Ureter (tissue), 1 donor: ENCODE measurements at places on chromosomes 6 and 20.
A peak's percentile ranks its signal among the peaks of the same experiment; 100 is the strongest.

DNA sequence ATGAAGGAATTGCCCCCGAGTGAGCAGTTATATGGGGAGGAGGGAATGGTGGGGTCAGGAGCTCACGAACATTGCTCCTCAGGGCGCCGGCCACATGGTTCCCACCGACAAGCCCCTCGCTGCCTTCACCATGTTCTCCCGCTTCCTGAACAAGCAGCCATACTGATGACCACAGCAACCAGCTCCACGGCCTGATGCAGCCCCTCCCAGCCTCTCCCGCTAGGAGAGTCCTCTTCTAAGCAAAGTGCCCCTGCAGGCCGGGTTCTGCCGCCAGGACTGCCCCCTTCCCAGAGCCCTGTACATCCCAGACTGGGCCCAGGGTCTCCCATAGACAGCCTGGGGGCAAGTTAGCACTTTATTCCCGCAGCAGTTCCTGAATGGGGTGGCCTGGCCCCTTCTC is 7.2 kb downstream of the CTSA start:
- no peak for DNase-seq

DNA sequence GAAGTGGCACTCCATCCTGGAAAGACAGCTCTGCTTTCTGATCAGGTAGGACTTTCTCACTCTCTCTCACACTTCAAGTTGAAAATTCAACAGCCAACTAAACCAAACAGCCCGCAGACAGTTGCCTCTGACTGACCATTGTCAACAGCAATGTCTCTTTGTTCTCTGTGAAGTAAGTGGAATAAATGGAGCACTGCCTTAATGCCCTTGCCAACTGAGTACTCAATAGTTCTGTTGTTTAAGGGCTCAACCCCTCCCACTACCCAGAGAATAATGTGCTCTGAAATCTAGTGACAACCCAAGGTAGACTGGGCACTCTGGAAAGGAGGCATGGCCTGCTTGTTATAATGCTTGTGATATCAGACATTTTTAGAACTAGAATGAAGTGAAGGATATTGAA is 16.8 kb upstream of the BCLAF1 start:
- no peak for DNase-seq

DNA sequence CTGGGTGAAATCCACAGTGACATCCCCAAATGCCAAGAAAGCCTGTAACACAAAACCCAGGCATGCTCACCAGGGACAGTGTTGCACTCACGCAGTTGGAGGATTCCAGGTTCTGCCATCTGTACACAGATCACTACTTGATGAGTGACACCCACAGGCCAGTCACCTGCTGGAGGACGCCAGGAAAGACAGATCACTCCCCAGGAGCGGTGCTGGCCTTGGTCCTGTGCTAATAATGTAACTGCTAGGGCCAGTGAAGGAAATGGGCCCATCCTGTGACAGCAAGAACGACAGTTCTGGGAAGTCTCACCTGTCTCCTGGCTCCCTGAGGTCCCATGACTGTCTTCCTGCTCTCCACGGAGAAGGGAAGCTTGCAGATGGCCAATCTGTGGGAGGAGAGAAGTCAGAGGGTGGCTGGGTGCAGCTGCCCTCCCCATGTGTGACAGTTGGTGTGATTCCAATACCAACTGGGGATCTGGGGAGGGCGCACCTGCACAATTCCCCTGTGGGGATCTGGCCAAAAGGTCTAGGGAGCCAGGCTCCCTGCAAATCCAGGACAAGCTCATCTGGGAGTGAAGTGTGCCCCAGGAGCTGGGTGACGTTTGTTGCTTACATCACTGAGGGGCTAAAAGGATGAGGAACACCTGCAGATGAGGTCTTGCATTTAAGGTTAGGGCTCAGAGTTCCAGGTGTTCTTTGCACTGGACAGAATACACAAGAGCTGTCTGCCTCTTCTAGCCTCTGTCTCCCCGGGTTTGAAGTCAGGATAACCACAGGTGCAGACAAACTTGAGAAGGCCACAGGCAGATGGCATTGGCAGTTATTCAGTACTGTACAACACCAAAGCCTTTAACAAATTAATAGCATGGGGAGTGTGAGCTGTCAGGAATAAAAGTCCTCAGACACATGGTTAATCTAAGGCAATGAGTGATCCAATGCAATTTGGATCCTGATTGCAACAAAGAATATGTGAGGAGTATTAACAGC is 10.3 kb downstream of the ZNF337 start:
- no peak for DNase-seq

GRCh38 chr6:161195386-161195785 is 78.5 kb downstream of the AGPAT4 start:
- DNase-seq, result no peak

- no peak for DNase-seq
Measured at GRCh38 chr20:14913896-14914620, 576.6 kb upstream of the FLRT3 start.

GRCh38 chr20:39986173-39986904 is 702.7 kb downstream of the MAFB start:
- DNase-seq, result peak; percentile 56

GRCh38 chr20:10673842-10674683 is at the start of gene JAG1:
Gene JAG1, minus strand, starts transcription at chr20:10673999. Its CDS starts 469 bp downstream, at chr20:10673530.
- DNase-seq, result peak; percentile 97

DNA sequence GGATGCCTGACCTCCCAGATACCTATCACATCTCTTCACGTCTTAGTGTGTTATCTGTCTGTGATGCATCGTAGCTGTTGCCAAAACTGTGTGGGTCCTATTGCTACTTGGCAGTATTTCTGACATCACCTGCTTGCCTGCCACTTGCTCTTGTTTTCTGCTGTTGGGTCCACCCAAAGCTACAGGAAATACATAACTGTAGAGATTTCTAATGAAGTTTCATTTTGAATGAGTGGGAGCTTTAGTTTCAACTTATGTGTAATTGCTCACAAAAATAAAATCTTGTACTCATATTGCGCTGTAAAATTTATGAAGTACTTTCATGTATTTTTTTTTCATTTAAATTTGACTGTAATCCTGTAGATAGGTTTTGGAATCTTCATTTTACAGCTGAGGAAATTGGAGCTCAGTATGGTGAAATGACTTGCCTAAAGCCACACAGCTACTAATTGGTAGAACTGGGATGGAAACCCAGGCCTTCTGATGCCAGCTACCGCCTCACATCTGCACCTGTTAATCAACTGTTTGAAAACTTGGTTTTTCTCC is 113.6 kb upstream of the MAN1A1 start:
- DNase-seq, result no peak

GRCh38 chr20:37295595-37295994 is 6.1 kb downstream of the MANBAL start:
- no peak for DNase-seq

DNA sequence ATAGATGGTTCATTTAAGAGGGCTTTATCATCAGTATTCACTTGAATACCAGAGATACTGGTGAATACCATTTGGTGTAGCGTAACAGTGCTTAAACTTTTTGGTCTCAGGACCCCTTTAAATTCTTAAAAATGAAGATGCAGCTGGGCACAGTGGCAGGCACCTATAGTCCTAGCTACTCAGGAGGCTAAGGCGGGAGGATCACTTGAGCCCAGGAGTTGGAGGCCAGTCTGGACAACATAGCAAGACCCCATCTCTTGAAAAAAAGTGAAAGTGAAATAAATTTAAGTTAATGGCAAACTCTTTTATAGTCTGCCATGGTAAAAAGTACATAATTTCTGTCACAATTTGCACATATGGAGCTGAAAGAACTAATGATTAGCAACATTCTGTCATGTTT is 39.3 kb downstream of the VAPB start:
- DNase-seq, result no peak

DNA sequence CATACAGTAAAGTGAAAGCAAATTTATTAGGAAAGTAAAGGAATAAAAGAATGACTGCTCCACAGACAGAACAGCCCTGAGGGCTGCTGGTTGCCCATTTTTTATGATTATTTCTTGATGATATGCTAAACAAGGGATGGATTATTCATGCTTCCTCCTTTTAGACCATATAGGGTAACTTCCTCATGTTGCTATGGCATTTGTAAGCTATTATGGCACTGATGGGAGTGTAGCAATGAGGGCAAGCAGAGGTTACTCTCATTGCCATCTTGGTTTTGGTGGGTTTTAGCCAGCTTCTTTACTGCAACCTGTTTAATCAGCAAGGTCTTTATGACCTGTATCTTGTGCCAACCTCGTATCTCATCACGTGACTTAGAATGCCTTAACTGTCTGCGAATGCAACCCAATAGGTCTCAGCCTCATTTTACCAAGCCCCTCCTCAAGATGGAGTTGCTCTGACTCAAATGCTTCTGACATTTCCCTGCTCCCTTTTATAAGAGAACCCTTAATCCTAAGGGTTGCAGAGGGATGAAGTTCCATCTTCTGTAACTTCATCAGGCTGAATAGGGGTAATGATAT is 280.1 kb upstream of the RGS17 start:
- DNase-seq, result no peak

- no peak for DNase-seq
Measured at GRCh38 chr6:17103715-17104114, 1.9 kb downstream of the STMND1 start.

DNA sequence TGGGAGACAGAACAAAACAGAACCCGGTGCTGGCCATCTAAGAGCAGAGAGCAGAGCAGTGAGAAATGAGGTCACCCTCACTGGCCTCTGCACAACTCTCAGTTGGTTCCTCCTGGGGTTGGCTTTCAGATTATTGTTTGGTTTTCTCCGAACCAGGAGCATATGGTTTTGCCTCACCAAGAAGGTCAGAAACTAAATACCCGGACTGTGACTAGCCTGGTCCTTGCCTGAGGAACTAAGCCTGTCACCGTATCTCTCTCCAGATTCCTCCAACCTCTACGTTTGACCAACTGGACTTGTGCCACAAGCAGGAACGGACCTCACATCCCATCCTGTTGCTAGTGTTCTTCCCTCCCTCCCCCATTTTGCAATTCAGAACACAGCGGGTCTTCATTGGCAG is 450.4 kb upstream of the JARID2 start:
- DNase-seq, result no peak

DNA sequence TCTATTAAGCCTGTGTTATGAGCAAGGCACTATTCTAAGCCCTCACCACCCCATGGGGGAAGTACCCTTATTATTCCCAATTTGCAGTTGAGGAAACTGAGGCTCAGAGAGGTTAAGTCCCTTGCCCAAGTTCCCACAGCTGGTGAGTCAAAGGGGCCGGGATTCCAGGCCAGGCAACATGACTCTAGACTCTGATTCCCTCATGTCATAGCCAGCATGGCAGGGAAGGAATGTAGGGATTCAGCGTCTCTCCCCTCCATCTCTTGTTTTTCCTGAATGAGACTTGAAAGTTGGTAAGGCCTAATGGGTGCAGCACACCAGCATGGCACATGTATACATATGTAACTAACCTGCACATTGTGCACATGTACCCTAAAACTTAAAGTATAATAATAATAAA is 6.7 kb downstream of the C6orf132 start:
- no peak for DNase-seq

DNA sequence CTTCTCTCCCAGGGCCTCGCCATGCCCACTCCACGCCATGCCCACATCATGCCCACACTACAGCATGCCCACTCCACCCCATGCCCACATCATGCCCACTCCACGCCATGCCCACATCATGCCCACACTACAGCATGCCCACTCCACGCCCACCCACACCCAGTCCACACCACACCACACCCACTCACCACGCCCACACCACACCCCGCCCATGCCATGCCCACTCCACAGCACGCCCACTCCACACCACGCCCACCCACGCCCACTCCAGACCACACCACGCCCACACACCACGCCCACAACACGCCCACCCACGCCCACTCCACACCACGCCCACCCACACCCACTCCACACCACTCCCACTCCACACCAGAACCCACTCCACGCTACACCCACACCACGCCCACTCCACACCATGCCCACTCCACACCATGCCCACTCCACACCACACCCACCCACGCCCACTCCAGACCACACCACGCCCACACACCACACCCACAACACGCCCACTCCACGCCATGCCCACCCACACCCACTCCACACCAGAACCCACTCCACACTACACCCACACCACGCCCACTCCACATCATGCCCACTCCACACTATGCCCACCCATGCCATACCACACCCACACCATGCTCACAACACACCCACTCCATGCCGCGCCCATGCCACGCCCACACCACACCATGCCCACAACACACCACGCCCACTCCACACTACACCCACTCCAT is 88.6 kb downstream of the ERMARD start:
- no peak for DNase-seq

DNA sequence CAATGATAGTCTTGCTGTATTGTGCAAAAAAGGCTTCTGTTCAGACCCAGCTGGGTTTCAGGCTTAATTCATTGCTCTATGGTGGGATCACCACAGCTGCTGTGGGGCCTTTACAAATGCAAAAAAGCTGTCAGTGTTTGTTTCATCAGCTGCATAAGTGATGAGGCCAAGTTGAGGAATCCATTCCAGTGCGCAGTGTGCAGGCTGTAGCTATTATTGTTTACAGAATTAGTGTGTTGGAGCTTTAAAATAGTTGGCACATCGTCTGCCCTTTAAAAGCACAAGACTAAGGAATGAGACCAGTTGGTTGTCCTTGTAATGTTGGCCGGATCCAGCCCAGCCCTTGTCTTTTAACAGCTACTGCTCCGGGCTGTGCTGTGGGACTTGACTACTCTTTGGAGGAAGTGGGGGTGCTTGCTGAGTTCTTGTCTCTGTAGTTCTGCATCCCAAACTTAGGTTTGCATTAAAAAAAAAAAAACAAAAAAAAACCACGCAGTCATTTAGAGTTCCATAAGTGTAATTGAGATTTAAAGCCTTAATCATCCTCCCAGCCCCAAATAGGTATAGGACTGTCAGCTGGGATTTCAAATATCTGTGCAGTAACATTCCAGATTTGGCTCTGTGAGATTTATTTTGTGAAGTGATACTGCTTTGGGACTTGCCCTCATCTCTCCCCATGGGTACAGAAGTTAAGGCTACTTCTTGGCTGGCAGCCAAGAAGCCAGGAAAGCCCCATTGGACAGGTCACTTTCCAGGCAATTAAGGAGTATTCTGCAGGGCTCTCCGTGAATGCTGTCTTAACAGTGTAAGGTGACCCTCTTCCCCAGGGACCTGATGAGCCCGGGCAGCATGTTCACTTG is 19.3 kb downstream of the JARID2 start:
- no peak for DNase-seq

- peak; percentile 59 for DNase-seq
Measured at GRCh38 chr6:156779206-156780094, 2.3 kb downstream of the ARID1B start.

DNA sequence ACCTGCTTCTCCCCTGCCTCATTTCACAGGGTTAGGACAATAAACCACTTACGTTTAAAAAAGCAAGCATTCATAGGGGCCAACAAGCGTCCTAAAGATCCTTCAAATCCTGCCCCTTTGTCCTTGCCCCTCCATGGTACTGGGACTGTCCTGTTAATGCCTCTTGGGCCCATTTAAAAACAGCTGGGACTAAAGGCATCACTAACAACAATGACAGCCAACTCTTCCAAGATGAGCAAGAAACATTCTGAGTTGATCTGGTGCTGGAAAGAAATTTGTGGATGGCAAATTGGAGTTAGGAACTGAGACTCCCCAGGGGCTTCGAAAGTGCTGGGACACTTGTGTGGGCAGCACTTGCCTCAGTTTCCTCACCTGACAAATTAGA is 93.4 kb downstream of the ZMYND8 start:
- no peak for DNase-seq

GRCh38 chr6:71524201-71524600 is 235.6 kb downstream of the OGFRL1 start:
- no peak for DNase-seq
